ENCODE measurements at places on chromosomes 6 and 20.

DNA sequence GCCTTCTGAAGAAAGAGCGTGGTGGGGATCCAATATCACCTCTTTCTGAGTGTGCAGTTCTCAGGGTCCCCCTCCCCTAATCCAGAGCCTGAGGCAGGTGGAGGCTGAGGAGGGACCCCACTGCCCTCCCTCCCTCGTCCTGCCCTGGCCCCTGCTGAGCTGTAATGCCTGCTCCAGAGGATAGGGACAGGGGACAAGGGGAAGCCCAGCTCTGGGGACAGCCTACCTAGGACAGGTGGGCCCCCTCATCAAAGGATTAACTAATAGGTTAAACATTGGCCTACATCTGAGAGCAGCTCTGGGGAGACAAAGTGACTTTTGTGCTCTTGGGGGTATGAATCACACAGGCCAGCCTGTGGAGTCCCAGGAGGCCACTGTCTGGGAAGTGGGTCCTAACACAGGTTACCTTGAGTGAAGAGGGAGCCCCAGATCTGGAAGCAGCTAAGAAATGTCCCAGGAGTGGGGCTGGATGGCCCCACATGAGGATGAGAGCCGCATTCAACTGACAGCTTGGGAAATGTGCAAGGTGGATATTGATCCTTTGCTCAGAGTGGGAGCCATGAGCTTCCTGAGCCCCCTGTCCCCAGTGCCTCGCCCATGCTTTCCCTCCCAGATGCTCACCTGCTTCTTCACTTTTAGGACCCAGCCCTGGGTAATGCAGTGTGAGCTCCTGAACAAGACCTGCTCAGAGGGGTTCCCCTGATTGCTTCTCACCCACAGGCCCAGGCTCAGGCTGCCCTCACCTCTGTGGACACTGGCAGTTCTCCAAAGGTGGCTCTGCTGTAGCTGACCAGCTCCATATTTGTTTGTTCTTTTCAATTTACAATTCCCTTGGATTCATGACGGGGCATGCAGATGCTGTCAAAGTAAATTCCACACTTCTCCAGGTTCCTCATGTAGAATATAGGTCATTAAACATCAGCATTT, 17.8 kb upstream of the CST9L start:
- DNase-seq = no peak

- DNase-seq = no peak
These were observed 20.0 kb upstream of the CDH22 start for GRCh38 chr20:46328200-46328882.

- DNase-seq = peak; percentile 64
These were observed 280.5 kb downstream of the SYNE1 start for GRCh38 chr6:152356662-152357061.

DNA sequence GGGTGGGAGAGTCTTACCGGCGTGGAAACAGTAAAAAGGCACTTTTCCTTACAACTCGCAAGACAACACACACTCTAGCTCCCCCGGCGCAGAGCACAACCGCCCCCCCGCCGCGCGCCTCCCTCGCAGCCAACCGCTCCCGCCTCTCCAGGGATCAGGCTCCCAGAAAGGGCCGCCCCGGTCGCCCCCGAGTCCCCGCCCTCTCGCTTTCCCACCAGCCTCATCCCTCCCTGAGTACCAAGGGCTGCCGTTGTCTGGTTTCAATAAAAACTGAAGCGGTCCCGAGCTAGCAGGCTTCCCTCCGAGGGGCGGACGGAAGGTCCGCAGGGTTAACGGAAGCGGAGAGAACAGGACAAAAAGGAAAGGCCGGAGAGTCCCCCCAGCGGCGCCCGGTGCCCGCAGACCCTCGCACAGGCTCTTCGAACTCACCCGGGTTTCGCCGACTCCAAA, 804 bp downstream of the ELOVL5 start:
- peak; percentile 62 for DNase-seq

DNA sequence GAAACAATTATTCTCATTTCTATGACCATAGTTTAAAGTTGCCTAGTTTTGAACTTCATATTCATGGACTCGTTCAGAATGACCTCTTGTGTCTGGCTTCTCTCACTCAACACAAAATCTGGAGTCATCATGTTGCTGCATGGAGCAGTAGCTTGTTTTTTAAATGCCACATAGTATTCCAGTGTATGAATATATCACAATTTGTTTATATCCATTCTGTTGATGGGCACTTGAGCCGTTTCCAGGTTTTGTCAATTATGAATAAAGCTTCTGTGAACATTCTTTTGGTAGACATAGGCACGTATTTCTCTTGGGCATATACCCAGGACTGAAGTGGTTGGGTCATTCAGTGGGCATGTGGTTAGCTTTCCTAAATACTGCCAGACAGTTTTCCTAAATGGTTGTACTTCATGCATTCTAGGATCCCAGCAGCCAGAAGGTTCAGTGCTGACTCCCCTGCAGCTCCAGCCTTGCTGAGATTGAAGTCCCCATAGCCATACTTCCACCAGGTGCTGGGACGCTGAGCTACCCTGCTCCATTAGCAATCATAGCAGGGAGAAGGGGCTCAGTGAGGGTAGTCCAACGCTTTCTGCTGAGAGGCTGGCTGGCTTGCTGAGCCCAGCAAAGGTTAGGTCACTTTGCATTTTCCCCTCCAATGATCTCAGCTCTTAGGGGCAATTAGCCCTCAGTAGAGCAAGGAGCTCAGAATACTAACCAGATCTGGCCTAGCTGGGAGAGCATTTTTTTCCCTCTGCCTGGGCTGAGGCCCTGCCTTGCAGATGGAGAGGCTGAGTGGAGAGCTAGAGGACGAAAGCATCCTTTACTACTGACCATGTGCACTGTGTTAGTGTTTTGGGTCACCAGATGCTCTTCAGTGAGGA, 35.7 kb upstream of the CTNNBL1 start:
- no peak for DNase-seq

- DNase-seq = no peak
These were observed 31.6 kb downstream of the MTRES1 start for GRCh38 chr6:107059606-107060005.

DNA sequence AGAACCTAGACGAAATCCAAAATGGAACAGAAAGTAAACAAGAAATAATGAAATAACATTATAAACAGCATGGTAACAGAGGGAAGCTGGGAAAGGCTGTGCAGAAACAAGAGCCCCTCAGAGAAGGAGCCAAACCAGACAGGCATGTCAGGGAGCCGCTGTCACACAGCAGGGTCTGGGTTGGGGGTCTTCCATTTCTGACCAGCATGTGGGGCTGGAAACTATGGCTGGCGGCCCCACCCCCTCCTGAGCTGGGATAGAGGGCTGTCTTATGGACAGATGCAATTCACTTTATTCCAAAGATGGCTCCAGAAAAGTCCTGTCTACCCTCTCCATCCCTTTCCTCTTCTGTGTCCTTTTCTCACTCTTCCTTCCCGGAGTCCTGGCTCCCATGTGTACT, 27.3 kb downstream of the C6orf89 start:
- no peak for DNase-seq

GRCh38 chr20:35561268-35561667, 19.4 kb downstream of the ERGIC3 start:
- no peak for DNase-seq

GRCh38 chr6:154656660-154657059, 76.6 kb upstream of the SCAF8 start:
- DNase-seq = no peak

Measured in NCI-H226 (cell line).